Thoracic aorta endothelial cell (primary cell): ENCODE measurements at places on chromosomes 1 and 21. TPM values are rescaled to one million over a fixed set of nuclear protein-coding genes. Genes with fewer than 3 reads are reported as not detected.

PTGER3 gene
- 0.07 and 0.13 TPM in 2 replicates for total RNA-seq

COL6A1 gene
- 10.8 and 19.0 TPM in 2 replicates for total RNA-seq

CCDC28B gene
- total RNA-seq: 10.0 and 11.8 TPM in 2 replicates

OLFML2B gene
- total RNA-seq: 0.29 and 0.40 TPM in 2 replicates

CHRM3 gene
- 0.13 and 2.6 TPM in 2 replicates for total RNA-seq

PPP2R5A gene
- total RNA-seq: 34.4 and 53.2 TPM in 2 replicates

GUCA2B gene
- total RNA-seq: not detected in 2 replicates

DEPDC1 gene
- total RNA-seq: 45.5 and 78.5 TPM in 2 replicates

HSPB7 gene
- total RNA-seq: not detected in 2 replicates

DNASE2B gene
- not detected in 2 replicates for total RNA-seq

C1QTNF12 gene
- total RNA-seq: 1.1 TPM in 1 of 2 replicates, not detected in the other

EPHA10 gene
- total RNA-seq: not detected in 2 replicates

PTCH2 gene
- 0.13 and 0.29 TPM in 2 replicates for total RNA-seq

AADACL4 gene
- not detected in 2 replicates for total RNA-seq

AIM2 gene
- total RNA-seq: 0.29 TPM in 1 of 2 replicates, not detected in the other

RBM11 gene
- total RNA-seq: not detected in 2 replicates

LCE1B gene
- 0.22 TPM in 1 of 2 replicates, not detected in the other for total RNA-seq

CD48 gene
- not detected in 2 replicates for total RNA-seq

PPIAL4G gene
- not detected in 2 replicates for total RNA-seq
